ENCODE measurements at places on chromosomes 4 and X. TPM values are rescaled to one million over a fixed set of nuclear protein-coding genes. Genes with fewer than 3 reads are reported as not detected.

The TRPC5OS gene
- total RNA-seq = not detected

The HTR2C gene
- 0.86 TPM for total RNA-seq

The NAT8L gene
- 2.8 TPM for total RNA-seq

The CTAG2 gene
- 3.8 TPM for total RNA-seq

The UGT8 gene
- total RNA-seq = 13.0 TPM

The CLDN2 gene
- total RNA-seq = not detected

The NIPAL1 gene
- 0.54 TPM for total RNA-seq

The HTRA3 gene
- 0.27 TPM for total RNA-seq

DNA sequence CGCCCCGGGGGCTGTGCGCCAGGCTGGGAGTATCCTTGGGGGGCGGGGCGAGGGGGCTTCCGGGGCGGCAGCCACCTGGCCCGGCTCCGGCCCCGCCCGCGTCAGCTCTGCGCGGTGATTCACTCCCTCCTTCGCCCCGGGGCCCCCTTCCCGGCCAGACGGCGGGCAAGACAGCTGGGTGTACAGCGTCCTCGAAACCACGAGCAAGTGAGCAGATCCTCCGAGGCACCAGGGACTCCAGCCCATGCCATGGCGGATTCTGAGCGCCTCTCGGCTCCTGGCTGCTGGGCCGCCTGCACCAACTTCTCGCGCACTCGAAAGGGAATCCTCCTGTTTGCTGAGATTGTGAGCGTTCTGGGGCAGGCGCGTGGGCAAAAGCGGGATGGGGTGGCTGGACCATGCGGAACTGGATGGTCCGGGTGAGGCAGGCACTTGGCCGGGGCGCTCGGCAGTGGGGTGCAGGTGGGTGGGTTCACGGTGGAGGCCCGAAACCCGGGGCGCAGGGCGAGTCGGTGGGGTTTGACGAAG is at the start of gene PLP2:
Gene PLP2 (plus strand): TSS at position 147 of the 528 bp plus-strand sequence. CDS start 103 bp downstream, at position 250.
- DNase-seq = peak; percentile 76

DNA sequence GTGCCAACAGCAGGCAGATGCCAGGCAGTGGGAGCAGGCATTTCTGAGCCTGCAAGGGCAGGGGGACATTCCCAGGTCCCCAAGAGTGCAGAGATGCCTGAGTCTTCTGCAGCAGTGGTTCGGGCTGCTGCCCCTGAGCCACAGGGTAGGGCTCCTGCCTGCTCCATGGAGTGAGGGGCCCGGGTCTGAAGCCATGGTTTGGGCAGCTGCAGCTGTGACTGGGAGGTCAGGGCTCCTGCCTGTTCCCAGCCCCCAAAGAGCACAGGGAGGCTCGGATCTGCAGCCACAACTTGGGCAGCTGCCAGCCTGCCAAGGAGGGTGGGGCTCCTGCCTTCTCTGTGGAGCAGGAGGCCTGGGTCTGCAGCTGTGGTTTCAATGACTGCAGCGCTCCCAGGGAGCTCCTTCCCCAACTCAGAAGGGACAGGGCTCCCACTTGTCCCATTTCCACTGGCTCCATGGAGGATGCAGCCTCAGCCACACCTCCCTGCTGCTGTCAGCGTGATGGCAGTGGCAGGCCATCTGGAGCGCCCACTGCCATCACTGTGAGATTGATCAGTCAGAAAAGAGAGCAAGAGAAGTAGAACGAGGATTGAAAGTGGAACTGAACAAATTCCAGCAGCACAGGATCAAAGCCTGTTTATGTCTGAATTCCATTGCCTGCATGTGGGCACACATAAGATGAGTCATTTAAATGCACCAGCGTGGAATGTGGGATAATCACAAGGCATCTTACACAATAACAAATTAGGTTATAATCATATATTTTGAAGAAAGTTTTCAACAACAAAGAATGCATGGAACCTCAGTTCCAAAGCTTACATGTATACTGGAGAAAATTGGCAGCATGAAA is 93.1 kb upstream of the CXorf51A start:
- DNase-seq = no peak

GRCh38 chr4:30553706-30554105 is 166.5 kb upstream of the PCDH7 start:
- DNase-seq = no peak

DNA sequence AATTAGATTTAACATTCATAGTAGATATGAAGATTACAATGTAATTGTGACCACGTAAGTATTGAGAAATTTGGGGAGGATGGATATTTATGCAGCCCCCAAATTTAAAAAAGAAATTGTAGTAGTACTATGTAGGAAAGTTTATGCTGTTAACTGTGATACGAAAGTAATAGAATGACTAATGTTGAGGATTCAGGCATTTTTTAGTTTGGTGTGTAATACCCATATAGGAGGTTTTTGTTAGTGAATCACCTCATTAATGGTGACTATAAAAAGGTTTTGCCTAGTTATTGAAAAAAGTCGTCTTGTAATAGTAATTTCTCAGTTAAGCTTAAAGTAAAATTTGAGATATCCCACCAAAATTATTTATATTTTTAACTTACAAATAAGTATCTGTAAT is 67.2 kb downstream of the SMARCAD1 start:
- no peak for DNase-seq

GRCh38 chr4:115844180-115844579 is 730.8 kb upstream of the NDST4 start:
- DNase-seq = peak; percentile 15

DNA sequence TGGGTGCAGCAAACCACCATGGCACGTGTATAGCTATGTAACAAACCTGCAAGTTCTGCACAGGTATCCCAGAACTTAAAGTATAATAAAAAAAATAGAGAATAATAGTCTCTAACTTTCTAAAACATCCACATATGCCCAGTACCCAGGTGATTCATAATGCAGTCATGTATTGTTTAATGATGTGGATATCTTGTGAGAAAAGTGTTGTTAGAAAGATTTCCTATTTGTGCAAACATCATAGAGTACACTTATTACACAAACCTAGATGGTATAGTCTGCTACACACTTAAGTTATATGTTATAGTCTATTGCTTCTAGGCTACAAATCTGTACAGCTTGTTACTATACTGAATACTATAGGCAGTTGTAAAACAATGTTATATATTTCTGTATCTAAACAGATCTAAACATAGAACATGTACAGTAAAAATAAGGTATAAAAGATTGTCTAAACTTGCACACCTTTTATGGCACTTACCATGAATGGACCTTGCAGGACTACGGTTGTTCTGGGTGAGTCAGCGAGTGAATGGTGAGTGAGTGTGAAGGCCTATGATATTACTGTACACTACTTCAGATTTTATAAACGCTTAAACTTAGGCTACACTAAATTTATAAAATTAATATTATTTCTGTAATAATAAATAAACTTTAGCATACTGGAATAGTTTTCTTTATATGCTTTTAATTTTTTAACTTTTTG is 232.2 kb upstream of the SLIT2 start:
- DNase-seq = peak; percentile 17

DNA sequence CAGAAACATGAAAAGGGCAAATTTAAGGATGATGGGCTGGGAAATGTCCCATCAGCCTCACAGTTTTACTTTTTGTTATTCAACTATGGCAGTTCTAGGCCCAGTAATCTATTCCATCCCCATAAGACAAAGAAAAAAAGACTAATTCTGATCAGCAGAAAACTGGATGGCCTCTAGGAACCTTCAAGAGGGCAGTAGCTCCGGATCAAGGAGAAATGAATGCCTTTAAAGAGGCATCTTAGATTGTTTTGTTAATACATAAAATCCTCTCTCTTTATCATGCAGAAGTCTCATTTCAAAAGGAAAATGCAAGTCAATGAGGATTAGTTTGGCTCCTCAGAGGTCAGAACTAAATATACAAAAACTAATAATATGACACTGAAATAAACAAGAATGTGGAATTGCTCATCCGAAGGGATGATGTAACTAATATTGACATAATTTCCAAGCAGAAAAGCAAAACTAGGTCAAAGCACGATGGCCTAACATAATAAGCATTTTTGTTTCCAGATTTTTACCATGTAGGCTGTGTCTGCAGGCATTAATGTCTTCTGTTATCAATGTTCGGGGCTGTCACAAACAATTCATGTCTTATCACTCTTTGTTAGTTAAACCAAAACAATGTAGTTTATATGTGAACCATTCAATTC is 8.8 kb downstream of the MID1 start:
- DNase-seq = no peak

GRCh38 chrX:154013614-154014360 is 5.9 kb downstream of the IRAK1 start:
- DNase-seq = peak; percentile 24

DNA sequence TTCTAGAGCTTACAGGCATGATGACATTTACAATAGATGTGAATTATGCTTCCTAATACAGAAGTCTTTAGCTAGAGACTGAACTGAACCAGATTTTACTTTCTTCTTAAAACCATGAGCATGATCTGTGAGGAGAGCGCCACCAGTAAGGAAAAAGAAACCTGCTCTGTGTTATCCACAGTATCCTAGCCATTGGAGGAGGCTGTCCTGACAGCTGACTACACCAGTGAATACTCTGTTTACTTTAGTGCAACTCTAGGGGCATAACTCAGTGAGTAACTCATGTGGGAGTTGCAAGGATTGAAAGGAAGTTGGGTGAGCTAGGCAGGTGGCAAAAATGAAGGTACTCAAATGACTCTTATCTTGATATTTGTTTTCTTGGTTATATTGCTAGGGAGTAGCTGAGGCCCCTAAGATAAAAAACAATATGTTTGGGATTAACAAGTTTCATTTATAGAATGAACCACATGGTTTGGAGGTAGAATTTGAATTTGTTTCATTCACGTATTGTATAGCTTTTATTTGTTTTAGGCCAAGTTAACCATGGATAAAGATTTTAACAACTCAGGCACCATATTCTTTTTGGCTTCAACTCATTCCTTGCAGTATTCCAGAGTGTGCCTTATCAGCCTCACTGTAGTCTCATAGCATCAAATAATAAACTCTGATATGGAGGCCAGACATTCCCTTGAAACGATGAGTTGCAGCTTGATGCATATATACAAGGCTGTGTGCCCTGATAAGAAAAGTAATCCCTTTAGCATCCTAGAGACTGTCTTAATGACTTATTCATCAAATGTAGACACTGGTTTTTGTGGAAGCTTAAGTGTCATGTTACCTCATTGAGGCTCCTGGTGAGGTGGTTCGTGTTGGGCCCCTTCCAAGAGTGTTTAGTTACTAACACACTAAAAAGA is 2.5 kb downstream of the BMP3 start:
- DNase-seq = peak; percentile 5

GRCh38 chr4:17168571-17168970 is 270.1 kb upstream of the LDB2 start:
- DNase-seq = no peak

DNA sequence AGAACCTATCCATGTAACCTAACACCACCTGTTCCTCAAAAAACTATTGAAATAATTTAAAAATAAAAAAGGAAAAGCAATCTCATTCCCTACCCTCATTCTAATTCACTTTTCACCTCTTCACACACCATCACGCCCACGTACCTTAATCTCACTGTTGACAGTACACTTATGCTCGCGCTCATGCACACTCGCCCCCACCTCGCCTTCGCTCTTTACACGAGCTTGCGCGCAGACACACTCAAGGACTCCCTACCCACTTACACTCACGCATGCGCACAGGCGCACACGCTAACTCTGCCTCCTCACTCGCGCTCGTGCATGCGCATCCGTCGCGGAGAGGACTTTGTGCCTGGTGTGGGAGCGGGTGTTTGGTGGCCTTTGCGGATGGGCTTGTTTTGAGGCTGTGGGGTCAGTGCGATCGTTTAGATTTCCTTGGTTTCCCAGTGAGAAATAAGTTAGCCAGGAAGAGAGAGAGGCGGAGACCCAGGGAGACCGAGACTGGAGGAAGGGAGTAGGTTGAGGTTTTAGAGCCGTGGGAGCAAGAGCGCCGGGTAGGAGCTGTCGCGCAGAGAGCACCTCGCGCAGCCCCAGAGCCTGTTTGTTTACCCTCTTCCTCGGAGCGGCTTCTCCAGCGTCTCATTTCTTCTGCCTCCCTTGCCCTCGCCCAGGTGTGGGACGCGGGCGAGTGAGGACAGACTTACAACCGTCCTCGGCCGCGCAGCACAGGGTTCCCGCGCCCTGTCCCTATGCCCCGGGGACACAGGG is 8.1 kb upstream of the GSX2 start:
- DNase-seq = peak; percentile 48

GRCh38 chr4:154604696-154605200 is 7.7 kb downstream of the FGG start:
- no peak for DNase-seq

- no peak for DNase-seq
These were observed 503.9 kb downstream of the STIM2 start for GRCh38 chr4:27364509-27364908.

DNA sequence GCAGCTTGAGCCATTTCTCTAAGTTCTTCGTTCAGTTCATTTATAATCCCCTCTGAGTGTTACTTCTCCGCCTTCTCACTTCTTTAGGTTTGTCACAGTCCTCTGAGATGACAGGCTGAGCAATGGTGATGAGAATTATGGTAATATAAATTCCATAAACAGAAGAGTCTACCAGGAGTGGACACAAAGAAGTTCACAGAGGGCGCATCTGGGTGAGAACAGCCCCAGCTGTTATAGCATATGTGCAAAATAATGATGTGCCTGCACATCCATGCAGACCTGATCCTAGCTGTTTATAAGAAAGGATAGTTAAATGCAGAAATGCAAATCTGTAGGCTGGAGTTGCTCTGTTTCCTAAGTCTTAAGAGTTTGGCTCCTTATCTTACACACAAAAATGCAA is 377.5 kb downstream of the KCNIP4 start:
- DNase-seq = no peak

DNA sequence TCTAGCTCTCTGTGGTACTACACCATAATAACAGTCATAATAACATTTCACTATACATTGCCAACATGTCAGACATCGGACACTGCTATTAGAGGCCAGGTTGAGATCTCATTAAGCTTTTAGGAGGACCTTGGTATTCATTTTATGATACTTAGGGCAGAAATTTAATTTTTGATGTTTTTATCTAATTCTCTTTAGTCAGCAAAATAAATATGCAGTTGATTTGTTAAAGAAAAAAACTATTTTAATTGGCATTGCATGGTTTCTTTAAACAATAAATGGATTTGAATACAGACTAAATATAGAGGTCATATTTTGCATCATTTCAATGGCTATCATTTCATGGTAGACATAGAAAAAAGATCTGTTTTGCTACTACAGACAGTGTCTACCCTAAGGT is 308.7 kb downstream of the PRDM5 start:
- no peak for DNase-seq

GRCh38 chrX:140933874-140934655 is 68.3 kb upstream of the SPANXB1 start:
- DNase-seq = no peak

GRCh38 chr4:20554134-20554533 is 146.1 kb upstream of the PACRGL start:
- DNase-seq = no peak

DNA sequence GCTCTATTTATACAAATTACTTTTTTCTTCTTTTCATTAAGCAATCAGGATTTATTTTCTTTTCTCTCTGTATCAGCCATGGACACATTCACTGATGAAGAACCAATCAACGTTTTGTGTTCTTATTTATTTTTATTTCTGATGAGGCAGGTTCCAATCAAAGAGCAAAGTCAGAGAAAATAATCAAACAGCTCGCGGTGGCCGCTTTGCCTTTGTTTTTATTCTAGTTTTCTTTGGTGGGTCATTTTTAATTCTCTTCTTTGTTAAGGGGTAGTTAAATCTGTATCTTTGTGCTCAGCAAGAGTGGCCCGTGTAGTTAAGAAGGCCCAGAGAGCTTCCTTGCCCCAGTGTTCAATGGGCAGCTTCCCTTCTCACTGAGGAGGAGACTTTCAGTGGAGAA is 71.4 kb downstream of the FBXO8 start:
- no peak for DNase-seq

All from Daoy (cell line).